ENCODE measurements at places on chromosomes 7 and 10.

- no peak for DNase-seq
Measured at GRCh38 chr10:118868589-118868988, 113.8 kb upstream of the CACUL1 start.

DNA sequence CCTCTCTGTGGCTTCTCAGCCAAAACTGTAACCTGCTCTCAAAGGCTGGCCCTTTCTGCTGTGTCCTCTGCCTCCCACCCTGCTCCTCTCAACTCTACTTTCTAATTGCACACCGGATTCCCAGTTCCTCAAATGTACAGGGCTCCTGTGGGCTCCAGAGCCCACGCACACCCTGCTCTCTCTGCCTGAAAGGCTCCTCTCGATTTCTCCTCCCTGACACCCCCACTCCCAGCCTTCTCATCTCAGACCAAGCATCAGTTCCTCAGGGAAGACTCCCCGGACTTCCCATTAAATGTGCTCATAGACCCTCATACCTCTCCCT is 111.7 kb upstream of the STEAP1B start:
- DNase-seq = no peak

GRCh38 chr10:72259491-72260238 is 14.1 kb upstream of the DDIT4 start:
- DNase-seq = peak; percentile 90

GRCh38 chr7:155684543-155684942 is 40.1 kb downstream of the RBM33 start:
- DNase-seq = no peak

- no peak for DNase-seq
Measured at GRCh38 chr7:116534790-116535189, 10.0 kb downstream of the CAV1 start.

- DNase-seq = no peak
Measured at GRCh38 chr7:33129806-33130153, 416 bp downstream of the BBS9 start.

DNA sequence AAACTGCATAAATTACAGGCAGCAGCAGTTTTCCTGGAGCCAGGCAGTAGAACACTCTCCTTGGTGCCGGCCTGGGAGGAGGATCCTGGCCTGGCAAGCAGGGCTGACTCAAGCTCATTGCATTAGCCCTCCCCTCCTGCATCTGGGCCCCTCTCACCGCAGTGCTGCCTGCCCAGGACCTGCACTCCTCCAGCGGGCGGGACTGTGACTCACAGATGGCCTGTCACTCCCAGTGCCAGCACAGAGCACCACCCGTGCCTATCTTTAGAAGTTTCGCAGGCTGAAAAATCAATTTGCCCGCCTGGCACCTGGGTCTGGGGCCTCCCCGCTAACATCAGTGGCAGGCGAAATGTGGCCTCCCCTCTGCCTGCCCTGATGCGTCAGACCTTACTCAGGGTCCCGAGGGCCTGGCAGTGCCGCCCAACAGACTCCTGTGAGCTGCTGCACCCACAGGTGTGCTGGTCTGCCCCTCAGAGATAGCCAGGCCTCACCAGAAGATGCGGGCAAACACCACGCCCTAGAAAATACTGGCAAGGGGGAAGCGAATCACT is 123.8 kb downstream of the KCNMA1 start:
- DNase-seq = no peak

- DNase-seq = no peak
Measured at GRCh38 chr7:80679921-80680907, 41.8 kb downstream of the CD36 start.

DNA sequence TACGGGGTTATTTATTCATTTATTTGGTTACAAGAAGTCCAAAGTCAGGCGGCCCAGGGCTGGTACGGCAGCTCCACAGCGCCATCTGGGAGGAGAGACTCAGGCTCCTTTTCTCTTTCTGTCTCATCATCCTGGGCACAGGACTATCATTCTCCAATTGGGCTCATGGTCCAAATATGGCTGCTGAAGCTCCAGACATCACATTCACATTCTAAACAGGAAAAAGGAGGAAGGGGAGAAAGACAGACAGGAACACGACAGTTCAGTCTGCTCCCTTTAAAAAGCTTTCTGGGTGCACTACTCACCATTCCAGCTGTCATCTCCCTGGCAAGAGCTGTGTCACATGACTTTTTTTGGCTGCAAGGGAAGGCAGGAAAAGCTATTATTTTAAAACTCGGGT is 74.4 kb upstream of the PDZD8 start:
- DNase-seq = no peak

GRCh38 chr7:45920502-45921380 is at the start of gene IGFBP3:
Gene IGFBP3, minus strand, starts transcription at chr7:45921272. Its CDS starts 132 bp downstream, at chr7:45921140.
- no peak for DNase-seq

- no peak for DNase-seq
Measured at GRCh38 chr7:2729893-2730716, 42.1 kb downstream of the AMZ1 start.

GRCh38 chr10:132328738-132329137 is 3.3 kb upstream of the LRRC27 start:
- no peak for DNase-seq

DNA sequence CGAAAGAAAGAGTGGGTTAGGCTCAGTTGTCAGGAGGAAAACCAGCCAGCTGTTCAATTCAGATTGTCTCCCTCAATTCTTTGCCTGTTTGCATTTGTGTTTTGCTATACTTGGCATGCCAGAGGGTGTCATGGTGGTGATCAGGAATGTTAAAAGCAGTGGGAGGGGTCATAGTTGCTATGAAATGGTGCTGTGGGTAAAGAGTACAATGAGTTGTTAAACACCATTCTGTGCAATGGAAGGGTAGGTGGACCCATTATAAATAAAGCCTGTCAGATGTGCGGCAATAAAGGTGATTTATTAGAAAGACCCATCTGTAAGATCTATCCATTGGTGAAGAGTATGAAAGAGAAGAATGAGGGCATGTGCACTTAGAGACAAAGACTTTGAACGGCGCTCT is 82.2 kb downstream of the MRPL32 start:
- DNase-seq = no peak

DNA sequence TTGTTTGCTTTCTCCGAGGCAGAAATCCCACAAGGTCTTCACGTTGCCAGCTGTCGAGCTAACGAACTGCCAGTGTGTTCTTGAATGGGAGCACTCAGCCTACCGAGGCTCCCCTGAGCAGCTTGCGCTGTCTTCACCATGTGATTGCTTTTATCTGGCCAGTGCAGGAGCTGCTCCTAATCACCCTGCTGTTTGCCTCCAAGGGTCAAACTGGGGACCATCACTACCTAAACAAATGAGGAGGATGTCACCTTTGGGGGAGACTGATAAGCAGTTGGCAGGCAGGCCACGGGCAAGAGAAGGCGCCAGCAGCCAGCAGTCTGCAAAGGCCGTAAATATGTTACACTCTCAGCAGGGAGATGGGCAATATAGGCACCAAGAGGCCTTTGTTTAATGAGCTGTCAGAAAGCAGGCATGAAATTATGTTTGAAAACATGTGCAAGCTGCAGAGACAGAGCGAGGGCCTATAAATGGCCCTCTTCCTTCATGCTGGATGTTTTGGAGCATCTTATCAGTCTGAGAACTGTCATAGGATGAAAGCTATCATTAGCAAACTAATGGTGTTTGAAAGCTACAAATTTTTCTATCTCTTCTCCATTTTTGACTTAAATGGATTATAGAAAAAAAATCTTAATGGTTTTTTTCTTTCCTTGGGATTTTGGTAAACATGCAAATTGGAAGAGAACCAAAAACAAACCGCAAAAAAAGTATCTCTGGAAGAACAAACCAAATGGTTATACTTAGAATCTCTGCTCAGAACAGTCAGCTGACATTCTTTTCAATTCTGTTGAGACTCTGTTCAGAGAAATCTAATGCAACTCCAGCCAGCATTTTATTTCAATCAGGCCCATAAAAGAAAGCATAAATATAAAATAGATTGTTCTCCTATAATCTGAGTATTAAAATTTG is 267.3 kb upstream of the NPVF start:
- DNase-seq = no peak

DNA sequence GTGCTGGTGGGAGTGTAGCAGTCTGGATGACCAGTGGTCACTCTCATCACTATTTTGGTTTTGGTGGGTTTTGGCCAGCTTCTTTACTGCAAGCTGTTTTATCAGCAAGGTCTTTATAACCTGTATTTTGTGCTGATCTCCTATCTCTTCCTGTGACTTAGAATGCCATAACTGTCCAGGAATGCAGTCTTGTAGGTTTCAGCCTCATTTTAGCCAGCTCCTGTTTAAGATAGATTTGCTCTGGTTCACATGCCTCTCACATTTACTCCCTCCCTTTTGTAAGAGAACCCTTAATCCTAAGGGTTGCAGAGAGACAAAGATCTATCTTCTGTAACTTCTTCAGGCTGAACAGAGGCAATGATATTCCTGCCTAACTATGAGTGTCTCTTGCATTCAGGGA is 51.2 kb upstream of the INHBA start:
- DNase-seq = no peak

DNA sequence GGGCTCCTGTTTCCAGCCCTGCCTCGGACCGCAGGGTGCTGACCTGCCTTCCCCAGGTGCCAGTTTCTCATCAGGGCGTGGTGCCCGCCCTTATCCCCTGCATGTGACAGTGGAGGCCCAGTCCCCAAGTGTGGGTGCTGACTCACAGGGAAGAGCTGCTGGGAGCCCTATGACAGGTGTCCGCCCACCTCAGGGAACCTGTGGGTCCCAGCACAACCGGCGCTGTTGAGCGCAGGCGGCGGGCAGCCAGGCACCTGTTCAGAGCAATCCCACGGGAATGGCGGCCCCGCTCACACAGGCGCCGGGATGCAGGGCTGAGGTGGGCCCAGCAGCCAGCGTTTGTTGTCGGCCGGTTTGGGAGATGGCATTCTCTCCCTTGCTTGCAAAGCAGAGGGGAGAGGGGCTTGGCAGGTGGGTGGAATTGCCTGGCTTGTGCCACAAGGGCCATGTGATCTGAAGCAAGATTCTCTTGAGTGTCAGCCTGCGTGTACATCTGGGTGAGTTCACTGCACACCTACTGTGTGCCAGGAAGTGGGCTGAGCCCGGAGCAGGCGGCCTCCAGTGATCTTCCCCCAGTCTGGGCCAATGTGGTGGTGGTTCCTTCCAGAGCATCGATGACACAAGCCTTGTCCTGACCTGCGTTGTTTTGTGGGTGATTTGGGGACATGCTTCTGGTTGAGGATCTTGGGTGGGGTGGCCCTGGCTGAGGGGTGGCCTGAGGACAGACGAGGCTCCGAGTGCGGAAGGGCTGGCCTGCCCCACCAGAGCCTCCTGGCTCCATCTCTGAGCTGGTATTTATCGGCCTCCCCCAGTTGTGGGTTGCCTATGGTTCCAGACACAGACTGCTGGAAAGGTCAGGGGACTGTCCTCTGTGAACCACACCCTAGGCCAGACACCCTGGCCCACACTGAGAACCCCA is 2.4 kb downstream of the PWWP2B start:
- no peak for DNase-seq

DNA sequence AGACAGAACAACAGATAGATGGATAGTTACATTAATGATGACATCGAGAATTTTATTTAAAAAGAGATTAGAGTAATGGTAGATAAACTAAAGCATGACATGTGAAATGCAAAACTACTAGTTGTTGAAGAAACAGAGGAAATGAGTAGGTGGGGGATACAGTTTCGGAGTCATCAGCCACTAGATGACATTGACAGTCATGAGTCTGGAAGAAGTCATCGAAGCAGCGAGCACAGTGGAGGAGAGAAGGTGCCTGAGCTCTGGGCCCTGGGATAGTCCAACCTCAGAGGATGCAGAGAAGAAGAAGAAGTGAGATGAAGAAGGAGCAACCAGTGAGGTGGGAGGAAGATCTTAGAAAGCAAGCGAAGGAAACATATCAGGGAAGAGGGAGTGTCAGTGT is 20.2 kb upstream of the SEC61A2 start:
- no peak for DNase-seq

- no peak for DNase-seq
Measured at GRCh38 chr10:123142701-123143161, 5.2 kb upstream of the HMX2 start.

DNA sequence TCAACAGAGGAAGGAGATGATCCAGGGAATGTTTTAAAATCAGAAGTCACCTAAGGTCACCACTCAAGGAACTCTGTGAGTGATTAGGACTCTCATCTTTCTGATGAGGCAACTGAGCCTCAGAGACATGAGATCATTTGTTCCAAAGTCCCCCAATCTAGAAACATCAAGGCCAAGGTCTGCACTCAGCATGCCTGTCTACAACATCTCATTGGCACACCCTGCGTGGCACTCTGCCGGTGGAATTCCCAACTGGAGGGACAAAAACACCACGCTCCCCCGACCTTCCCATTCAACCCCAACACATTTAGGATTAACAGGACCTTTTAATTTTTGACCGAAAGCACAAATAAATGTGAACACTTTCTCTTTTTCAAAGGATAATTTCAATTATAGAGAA is 31.4 kb downstream of the CPXM2 start:
- no peak for DNase-seq

DNA sequence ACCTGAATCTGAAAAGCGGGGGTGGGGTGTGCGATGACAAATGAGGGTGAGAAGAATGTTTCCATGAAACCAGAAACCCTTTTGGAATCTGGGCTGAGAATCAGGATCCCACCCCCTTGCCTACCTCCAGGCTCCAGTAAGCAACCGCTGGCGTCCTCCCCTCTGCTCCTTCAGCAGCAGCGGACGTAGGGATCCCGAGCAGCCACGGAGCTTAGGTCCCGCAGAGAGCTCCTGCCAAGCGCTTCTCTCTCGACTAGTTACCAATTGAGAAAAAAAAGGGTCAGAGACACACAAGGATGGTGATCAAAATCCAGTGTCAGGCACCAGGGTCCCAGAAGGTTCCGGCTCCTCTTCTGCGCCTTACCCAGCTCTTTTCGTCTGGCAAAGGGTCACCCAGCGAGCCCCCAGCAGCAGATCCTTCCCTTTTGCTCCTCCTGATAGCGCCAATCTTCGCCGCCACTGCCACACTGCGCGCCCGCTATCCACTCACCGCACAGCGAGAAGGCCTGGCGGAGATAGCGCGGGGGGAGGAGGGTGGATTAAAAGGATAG is 733.5 kb downstream of the ZWINT start:
- no peak for DNase-seq

DNA sequence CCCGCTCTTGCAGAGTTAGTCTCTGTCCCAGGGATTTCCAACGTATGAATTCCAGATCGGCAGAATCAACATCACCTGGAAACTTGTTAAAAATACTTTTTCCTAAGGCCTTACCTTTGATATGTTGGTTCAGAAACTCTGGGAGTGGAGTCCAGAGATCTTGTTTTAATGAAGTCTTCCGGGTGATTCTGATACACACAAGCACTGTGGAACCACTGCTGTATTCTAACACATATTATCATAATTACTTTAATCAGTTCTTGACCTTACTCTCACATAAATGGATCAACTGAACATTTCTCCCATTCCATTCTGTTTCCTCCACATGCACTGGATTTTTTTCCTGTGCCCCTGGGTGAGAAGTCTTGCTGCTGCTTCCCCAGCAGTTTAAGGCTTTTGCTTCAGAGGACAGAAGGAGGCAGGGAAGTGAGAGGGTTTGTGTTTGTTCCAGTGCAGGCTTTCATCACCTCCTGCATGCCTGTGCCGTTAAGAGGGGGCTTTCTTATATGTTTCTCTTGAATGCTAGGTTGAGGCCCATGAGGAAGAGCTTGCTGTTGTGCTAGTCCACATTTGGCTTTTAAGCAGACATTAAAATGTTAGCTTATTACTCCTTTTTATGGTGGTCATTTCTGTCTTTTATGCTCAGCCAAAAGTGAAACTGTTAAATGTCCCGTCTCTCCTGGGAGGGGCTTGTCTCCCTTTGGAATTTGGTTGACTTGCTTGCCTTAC is 32.4 kb downstream of the CCSER2 start:
- no peak for DNase-seq

- peak; percentile 54 for DNase-seq
Measured at GRCh38 chr10:6669269-6669859, 89.3 kb upstream of the PRKCQ start.
